Astrocyte (in vitro differentiated cells and primary cell): ENCODE measurements at places on chromosomes 7 and 10. TPM values are rescaled to one million over a fixed set of nuclear protein-coding genes. Genes with fewer than 3 reads are reported as not detected.

GRCh38 chr10:61052469-61053205 lies 108.7 kb upstream of the RHOBTB1 start:
- no peaks in the 10 kb centered on the region for H3K4me1 ChIP-seq
- DNase-seq, result no peak
- H3K36me3 ChIP-seq, result no peaks in the 10 kb centered on the region
- no peaks in the 10 kb centered on the region for H3K27me3 ChIP-seq
- H3K27ac ChIP-seq, result no peak overlapping the region
- no peak overlapping the region for H3K4me3 ChIP-seq

GRCh38 chr7:95433129-95433528 lies 1.7 kb downstream of the PON2 start:
- no peaks in the 10 kb centered on the region for H3K36me3 ChIP-seq
- H3K27me3 ChIP-seq, result no peaks in the 10 kb centered on the region
- no peak overlapping the region for H3K4me3 ChIP-seq
- no peak overlapping the region for H3K27ac ChIP-seq
- H3K4me1 ChIP-seq, result peaks cover 5% of the 10 kb centered on the region

LRRC4 gene
- 4.4 and 4.5 TPM in 2 replicates for total RNA-seq

EPO gene
- total RNA-seq, result not detected in 2 replicates

ANKRD1 gene
- 841 and 913 TPM in 2 replicates for total RNA-seq

NUTM2B gene
- 0.70 TPM in 1 of 2 replicates, not detected in the other for total RNA-seq
